ENCODE measurements at places on chromosomes 11 and 22.

GRCh38 chr22:31272522-31273446 is 19.5 kb downstream of the PIK3IP1 start:
- DNase-seq, result peak; percentile 58

GRCh38 chr11:27296497-27296896 is 66.5 kb downstream of the CCDC34 start:
- DNase-seq, result no peak

DNA sequence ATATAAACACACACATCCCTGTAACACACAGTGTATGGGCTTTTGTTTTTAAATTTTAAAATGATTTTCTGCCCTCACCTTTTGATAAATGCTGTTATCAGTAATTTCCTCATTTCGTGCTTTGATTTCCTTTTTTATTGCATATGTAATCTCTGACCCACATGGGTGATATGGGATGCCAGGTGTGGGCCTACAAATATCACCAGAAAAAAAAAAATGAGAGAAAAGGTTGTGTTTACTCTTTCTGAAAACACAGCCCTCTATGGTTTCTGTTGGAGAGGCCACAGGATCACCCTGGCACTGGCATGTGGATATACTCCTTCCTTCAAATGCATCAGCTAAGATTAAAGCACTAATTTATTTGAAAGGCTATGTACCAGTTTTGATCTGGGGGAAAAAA is 17.0 kb downstream of the DRD2 start:
- DNase-seq, result no peak

DNA sequence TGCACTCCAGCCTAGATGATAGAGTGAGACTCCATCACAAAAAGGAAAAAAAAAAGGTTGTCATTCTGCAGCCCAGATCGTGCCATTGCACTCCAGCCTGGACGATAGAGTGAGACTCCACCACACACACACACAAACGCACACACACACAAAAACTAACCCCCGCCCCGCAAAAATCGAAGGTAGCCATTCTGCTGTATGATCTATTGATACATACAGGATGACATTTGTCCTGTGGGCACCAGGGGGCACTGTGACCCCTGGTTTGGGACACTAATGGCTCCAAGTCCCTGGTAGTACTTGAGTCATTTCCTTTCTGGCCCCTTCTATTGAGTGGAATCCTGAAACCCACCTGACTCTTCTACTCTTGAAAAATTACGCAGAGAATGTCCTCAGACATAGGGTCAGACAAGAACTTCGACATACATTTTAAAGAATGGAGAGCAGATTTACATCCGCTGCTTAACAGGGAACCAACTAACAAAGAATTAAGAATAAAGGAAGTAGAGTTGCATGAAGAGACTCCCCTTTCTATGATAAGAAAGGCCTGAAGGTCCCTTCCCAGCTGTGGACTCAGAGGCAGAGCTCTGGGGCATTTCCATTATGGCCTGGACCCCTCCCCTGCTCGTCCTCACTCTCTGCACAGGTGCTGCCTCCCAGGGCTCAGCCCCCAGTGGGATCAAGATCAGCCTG is 35.0 kb upstream of the PRAME start:
- peak; percentile 51 for DNase-seq

DNA sequence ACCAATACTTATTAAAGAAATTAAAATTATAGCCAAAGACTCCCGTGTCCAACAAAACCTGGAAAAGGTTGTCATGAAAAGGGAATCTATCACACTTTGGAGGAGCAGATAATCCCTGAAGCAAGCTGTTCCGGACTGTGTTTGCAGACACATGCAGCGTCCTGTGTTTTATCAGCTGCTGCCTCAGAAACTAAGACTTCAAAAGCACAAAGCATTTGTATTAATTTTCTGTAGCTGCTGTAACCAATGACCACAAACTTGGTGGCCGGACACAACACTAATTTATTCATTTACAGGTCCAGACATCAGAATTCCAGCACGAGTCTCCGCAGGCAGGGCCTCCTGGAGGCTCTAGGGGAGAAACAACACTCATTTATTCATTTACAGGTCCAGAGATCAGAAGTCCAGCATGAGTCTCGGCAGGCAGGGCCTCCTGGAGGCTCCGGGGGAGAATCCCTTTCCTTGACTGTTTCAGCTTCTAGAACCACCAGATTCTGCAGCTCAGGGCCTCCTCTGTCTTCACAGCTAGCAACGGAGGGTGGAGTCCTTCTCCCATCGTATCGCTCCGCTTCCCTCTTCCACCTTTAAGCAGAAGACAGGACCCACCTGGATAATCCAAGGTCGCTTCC is 465.3 kb downstream of the BRD1 start:
- DNase-seq, result no peak

DNA sequence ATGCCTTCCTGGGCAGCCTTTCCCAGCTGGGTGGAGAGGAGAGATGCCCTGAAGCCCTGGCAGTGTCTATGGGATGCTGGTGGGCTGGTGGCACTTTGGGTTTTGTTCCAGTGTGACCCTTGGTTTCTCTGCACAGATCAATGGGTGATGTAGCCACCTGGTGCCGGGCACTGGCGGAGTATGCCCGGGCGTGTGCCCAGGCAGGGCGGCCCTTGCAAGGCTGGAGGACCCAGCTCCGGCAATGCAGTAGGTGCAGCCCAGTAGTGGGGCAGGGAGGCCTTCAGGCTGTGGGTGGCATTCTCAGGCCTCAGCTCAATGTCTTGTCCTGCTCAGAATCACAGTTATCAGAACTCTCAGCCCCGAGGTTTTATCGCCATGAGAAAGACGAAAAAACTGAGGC is 11.9 kb downstream of the OTOG start:
- no peak for DNase-seq

DNA sequence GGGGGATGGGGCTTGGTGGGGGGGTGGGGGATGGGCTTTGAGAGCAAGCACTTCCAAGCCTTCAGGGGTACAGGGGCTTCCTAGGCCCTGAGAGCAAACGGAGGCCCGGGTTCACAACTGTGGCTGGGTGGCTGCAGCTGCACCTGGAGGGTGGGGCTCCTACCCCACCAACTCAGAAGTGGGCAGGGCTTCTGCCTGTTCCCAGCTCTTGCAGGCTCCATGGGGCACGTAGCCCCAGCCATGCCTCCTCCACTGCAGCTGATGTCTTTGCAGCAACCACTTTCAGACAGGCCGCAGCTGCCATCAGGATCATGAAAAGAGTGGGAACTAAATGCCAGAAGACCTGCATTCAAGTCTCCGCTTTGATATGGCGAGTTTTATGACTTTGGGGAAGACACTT is 464.3 kb downstream of the NELL1 start:
- DNase-seq, result no peak

GRCh38 chr11:127074151-127074761 is 73.7 kb upstream of the KIRREL3 start:
- no peak for DNase-seq

DNA sequence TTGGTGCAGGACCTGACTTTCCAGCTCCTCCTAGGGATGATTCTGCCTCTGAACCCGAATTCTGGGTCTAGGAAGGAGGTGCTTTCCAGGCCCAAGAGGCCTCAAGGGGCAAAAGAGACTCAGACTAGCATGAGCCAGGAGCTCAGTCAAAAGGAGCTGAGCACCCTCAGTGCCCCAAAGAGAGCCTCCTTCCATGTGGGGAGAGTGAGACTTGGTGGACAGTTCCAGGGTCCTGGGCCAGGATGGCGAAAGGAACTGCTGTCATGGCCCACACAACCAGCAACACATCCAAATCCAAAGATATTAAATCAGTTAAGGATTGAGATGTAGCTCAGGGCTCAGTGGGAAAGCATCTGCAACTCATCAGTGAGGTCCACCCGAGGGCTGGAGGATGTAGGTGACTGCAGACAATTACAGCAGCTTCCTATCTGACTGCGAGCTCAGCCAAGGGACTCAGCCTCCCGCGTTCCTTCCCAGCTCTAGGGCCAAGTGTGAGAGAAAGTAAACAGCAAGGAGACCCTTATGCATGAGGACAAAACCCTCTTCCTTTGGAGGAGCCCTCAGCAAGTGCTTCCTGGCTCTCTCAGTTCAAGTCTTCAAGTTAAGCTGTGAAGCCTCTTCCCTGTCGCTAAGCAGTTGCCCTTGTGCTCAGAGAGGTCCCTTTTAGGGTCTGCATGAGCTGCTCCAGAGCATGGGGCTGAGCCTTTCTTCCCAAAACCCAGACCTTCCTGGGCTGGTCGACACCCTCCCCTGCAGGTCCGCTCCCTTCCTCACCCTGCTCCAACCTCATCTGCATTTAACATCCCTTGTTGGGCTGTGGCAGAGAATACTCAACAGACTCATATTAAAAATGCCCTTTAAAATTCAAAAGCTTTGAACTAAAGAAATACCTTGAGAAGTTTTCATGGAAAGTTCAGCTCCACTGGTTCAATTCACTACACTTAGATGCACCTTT is 35.8 kb downstream of the C11orf58 start:
- DNase-seq, result no peak

- peak; percentile 91 for DNase-seq
These were observed 13.4 kb downstream of the TNKS1BP1 start for GRCh38 chr11:57311109-57311936.

DNA sequence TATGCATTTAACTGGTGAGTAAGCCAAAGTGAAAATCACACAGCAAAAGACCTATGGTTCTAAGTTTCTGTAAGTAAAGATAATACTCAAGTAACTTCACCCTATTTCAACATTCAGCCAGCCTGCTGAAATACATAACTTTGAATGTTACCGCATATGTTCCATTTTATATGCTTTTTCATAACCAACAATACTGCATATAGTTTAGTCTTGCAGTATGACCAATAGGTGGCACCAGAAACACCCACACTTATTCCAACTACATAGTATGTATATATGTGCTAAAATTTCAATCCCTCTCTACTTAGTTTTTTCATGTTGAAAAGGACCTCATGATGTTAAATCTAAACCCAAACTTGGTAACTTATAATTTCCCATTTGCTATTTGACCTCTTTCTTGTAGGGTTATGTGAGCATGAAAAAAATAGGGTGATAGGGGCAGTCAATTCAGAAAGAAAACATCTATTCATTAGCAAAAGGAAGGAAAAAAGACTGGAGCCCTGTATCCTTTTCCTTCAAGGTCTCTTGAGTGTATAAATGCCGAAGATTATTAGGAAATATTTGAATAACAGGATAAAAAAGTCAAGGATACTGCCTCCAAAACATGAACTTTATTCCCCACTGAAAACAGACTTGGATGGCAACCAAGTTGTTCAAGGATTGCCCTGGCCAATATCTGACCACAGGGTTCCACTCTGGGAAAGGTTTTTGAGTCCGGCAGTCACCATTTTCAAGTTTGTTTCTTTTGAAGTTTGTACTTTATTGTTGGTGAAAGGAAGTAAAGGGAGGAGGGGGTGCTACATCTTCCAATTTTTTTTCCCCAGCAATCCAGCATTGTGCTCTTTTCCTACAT is 23.8 kb upstream of the FZD4 start:
- DNase-seq, result no peak

DNA sequence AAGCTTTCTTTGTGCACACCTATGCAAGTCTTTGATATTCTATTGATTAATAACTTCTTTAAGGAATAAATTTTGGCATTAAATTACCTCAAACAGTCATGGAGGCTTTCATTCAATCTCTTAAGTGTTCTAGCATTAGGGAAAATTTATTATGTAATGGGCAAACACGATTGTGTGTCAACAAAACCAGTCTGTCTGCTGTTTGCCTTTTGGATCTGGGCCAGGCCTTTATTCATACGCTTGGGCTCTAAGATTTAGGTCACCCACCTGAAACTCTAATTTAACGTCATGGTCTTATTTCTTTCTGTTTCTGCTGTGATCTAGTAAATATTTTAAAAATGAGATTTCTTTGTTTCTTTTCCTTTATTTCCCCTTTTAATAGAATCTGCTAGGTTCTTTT is 1270.6 kb downstream of the LRRC4C start:
- no peak for DNase-seq

GRCh38 chr22:48603621-48604320 is 1223.9 kb downstream of the BRD1 start:
- no peak for DNase-seq

Measured in left lung (tissue), 14 donors.